Prostate gland (tissue), 2 donors: ENCODE measurements at places on chromosomes 4 and X. TPM values are rescaled to one million over a fixed set of nuclear protein-coding genes. Genes with fewer than 3 reads are reported as not detected.

The HERC3 gene
- total RNA-seq, result 42.2 TPM

The GATA1 gene
- total RNA-seq, result not detected

The MAGEB1 gene
- not detected for total RNA-seq

The NPY2R gene
- not detected for total RNA-seq

The GAGE12H gene
- total RNA-seq, result not detected

The ATP2B3 gene
- 0.85 TPM for total RNA-seq

The SLC10A4 gene
- 0.23 TPM for total RNA-seq

The SHOX gene
- not detected for total RNA-seq

The GPR143 gene
- 2.4 TPM for total RNA-seq

The GUCY1A1 gene
- 103 TPM for total RNA-seq

The CHST7 gene
- total RNA-seq, result 28.9 TPM

The NLGN3 gene
- total RNA-seq, result 1.4 TPM

DNA sequence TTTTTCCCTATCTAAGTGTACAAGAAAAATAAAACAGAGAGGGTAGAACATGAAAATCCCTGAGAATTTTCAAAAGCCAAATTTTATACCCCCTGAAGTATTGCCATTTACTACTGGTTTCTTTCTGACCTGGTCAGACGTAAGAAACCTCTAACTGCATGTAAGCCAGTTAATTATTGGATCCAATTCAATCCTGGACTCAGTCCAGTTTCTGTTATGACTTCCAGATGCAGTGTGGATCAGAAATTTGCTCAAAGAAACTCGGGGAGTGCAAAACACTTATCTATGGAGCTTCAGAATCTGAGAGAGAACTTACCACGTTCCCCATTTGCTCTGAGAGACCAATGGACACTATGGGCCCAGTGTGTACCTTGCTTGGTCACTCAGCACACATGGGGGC lies 383.5 kb downstream of the KLHL4 start:
- no peaks in the 10 kb centered on the region for H3K4me1 ChIP-seq
- no peak overlapping the region for H3K27ac ChIP-seq
- H3K4me3 ChIP-seq, result no peak overlapping the region
- H3K36me3 ChIP-seq, result no peaks in the 10 kb centered on the region
- no peaks in the 10 kb centered on the region for H3K27me3 ChIP-seq

- no peak overlapping the region for H3K27ac ChIP-seq
- no peak overlapping the region for H3K4me3 ChIP-seq
- H3K27me3 ChIP-seq, result no peaks in the 10 kb centered on the region
- H3K36me3 ChIP-seq, result no peaks in the 10 kb centered on the region
- H3K4me1 ChIP-seq, result no peaks in the 10 kb centered on the region
Observed at GRCh38 chr4:102694791-102695190, 66.0 kb downstream of the MANBA start.

GRCh38 chrX:17456526-17456925 lies 81.5 kb downstream of the NHS start:
- H3K27me3 ChIP-seq, result no peaks in the 10 kb centered on the region
- DNase-seq, result no peak
- H3K4me1 ChIP-seq, result no peaks in the 10 kb centered on the region
- no peaks in the 10 kb centered on the region for H3K36me3 ChIP-seq

- peak; percentile 7 for DNase-seq
- no peaks in the 10 kb centered on the region for H3K27me3 ChIP-seq
- H3K27ac ChIP-seq, result no peak overlapping the region
- H3K36me3 ChIP-seq, result no peaks in the 10 kb centered on the region
Observed at GRCh38 chrX:3540105-3540504, 173.3 kb downstream of the PRKX start.

GRCh38 chr4:36292556-36293188 lies 11.3 kb downstream of the DTHD1 start:
- no peaks in the 10 kb centered on the region for H3K36me3 ChIP-seq
- no peak for DNase-seq
- no peaks in the 10 kb centered on the region for H3K4me1 ChIP-seq
- H3K27me3 ChIP-seq, result no peaks in the 10 kb centered on the region
- H3K27ac ChIP-seq, result no peak overlapping the region

GRCh38 chrX:18574591-18574990 lies 97.3 kb downstream of the RS1 start:
- no peaks in the 10 kb centered on the region for H3K4me1 ChIP-seq
- H3K27me3 ChIP-seq, result no peaks in the 10 kb centered on the region
- no peak overlapping the region for H3K27ac ChIP-seq
- no peak for DNase-seq
- H3K4me3 ChIP-seq, result no peak overlapping the region
- no peaks in the 10 kb centered on the region for H3K36me3 ChIP-seq

- H3K4me3 ChIP-seq, result no peak overlapping the region
- no peaks in the 10 kb centered on the region for H3K27me3 ChIP-seq
- H3K27ac ChIP-seq, result no peak overlapping the region
- no peaks in the 10 kb centered on the region for H3K4me1 ChIP-seq
Observed at GRCh38 chr4:121653214-121653613, 43.6 kb downstream of the ANXA5 start.

DNA sequence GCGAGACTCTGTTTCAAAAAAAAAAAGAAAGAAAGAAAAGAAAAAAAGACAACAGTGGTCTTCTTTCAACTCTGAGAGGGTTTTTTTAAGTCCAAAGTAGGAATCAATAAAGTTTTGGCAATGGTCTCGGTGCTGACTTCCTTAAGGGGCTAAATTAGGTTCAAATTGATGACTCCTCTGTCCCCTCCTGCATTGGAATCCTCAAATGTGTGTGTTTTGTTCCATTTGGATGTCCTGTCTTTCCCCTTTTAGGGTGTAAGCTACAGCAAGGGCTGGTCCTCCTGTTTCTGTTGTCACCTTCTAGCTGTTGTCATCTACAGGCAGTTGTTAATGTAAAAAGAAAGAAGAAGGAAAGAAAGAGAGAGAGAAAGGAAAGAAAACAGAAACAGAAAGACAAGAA lies 84.3 kb upstream of the PLAC1 start:
- H3K4me1 ChIP-seq, result no peaks in the 10 kb centered on the region
- DNase-seq, result no peak
- no peak overlapping the region for H3K27ac ChIP-seq
- no peaks in the 10 kb centered on the region for H3K27me3 ChIP-seq
- H3K36me3 ChIP-seq, result no peaks in the 10 kb centered on the region
- no peak overlapping the region for H3K4me3 ChIP-seq

DNA sequence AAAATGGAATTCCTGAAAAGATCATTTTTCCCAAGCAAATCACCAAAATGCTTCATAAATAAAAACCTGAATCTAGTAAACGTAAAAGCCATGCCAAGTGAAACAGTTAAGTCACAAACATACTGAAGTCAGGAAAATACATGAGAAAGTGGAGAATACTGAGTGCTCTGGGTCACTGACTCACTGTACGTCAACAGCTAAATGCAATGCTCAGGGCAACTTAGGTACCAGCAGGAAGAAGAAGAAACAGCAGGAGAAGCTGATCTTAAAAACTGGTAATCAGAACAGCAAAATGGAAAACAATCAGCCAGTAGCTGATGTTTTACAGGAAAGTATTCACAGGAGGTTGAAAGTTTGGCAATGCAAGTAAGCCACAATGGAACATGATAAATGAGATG lies 252.6 kb upstream of the ETNPPL start:
- H3K4me1 ChIP-seq, result no peaks in the 10 kb centered on the region
- no peak for DNase-seq
- no peak overlapping the region for H3K4me3 ChIP-seq
- H3K36me3 ChIP-seq, result no peaks in the 10 kb centered on the region
- H3K27me3 ChIP-seq, result no peaks in the 10 kb centered on the region

DNA sequence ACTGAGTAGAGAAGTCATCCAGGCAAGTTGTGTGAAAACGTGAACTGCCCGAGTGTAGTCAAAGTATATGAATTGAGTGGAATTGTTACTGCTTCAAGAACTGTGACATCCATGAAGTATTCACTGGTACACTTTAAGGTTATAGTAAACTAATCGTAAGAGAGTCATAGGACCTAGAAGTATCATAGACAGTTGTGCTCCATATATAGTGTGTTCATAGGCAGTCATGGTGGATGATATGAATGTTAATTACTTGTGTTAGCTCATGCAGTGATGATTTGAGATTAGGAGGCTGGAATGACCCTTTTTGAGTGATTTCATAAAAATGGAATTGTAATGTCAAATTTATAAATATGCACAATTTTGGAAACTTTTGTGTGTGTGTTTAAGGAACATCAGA lies 81.3 kb upstream of the TLR2 start:
- no peaks in the 10 kb centered on the region for H3K27me3 ChIP-seq
- H3K4me3 ChIP-seq, result no peak overlapping the region
- no peaks in the 10 kb centered on the region for H3K4me1 ChIP-seq
- H3K27ac ChIP-seq, result no peak overlapping the region

DNA sequence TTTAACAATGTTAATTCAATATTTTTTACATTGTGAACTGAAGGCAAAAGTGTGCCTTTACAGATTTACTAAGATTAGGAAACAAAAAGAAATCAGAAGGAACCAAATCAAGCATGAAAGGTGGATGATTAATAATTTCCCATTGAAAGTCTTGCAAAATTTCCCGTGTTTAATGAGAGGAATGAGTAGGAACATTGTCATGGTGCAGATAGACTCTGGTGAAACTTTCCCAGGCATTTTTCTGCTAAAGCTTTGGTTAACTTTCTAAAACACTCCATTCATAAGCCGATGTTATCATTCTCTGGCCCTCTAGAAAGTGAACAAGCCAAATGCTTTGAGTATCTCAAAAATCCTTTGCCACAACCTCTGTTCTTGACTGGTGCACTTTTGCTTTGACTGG lies 1522.8 kb upstream of the PABPC4L start:
- H3K27ac ChIP-seq, result no peak overlapping the region
- H3K36me3 ChIP-seq, result no peaks in the 10 kb centered on the region

GRCh38 chr4:174154215-174154854 lies 129.1 kb downstream of the FBXO8 start:
- no peaks in the 10 kb centered on the region for H3K4me1 ChIP-seq
- H3K36me3 ChIP-seq, result no peaks in the 10 kb centered on the region
- H3K27ac ChIP-seq, result no peak overlapping the region
- no peak overlapping the region for H3K4me3 ChIP-seq

DNA sequence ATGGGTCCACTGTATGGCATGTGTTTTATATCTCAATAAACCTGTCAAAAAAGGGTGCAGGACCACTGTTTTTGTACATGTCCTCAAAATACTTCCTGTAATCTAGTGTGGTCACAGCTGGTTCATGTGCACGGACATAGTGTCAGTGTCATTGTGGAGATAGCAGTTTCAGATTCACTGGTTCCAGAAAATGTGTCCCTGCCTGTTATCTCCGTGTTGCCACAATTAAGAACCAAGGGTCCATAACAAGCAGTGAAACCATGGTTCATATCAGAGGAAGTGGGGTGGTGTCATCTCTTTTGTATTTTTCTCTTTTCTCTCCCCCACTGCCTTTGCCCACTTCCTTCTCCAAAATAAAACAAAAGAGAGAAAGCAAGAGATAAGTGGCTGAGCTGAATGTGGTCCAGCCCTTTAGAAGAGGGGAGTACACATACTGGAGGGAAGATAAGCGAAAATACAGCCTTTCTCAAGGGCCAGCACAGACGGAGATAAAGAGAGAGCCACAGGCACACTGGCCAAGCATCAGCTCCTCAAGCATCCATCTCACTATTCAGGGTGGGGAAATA lies 51.2 kb downstream of the TBL1X start:
- no peaks in the 10 kb centered on the region for H3K4me1 ChIP-seq
- no peak overlapping the region for H3K27ac ChIP-seq
- no peaks in the 10 kb centered on the region for H3K36me3 ChIP-seq
- no peaks in the 10 kb centered on the region for H3K27me3 ChIP-seq

DNA sequence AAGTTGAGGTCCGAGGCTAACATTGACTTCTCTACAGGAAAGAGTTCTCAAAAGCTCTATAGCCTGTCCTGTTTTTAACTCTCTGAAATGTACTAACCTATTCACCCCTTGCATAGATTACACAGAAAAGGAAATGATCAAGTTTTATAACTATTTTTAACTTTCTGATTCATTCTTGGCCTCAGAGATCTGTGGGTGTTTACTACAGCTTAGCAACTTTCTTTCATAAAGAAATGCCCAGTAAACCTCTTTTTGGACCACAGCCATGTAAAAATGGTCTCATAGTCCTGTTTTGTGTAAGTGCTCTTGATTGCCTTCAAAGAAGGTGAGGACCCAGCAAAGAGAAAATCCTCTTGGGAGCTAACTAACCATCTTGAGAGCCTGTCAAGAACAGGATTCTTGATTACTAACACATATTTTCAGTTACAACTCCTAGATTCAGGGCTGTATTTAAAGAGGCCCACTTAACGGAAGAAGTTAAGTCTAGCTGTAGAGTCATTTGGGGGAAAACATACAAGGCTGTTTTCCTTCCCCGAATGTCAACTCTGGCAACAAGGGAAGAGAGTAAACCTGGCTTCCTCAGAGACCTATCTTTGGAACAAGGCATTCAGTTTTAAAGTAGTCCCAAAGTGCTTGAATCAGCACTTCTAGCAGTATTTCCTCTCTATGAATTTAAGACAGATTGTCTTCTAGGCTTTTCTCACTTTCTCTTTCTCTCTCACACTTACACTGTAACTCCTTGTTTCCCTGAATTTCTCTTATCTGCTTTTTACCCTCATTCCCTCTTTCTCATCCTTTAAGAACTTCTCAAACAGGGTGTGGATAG lies 78.2 kb downstream of the IL21 start:
- no peaks in the 10 kb centered on the region for H3K36me3 ChIP-seq
- no peak overlapping the region for H3K4me3 ChIP-seq
- no peak for DNase-seq
- H3K4me1 ChIP-seq, result no peaks in the 10 kb centered on the region

- no peaks in the 10 kb centered on the region for H3K27me3 ChIP-seq
- H3K4me1 ChIP-seq, result no peaks in the 10 kb centered on the region
- no peak for DNase-seq
- H3K4me3 ChIP-seq, result no peak overlapping the region
- no peaks in the 10 kb centered on the region for H3K36me3 ChIP-seq
Observed at GRCh38 chr4:132982151-132982550, 166.9 kb upstream of the PCDH10 start.
